ENCODE measurements at places on chromosomes 4 and X.

DNA sequence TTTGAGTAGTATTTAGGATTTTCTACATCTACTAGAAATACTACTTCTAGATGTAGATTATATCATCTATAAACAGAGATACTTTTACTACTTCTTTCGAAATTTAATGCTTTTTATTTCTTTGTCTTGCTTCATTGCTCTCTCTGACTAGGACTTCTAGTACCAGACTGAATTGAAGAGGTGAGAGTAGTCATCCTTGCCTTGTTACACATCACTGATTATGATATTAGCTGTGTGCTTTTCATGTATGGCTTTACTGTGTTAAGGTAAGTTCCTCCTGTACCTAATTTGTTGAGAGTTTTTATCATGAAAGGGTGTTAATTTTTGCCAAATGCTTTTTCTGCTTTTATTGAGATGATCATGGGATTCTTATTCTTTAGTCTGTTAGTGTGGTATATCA is 19.6 kb upstream of the IL2 start:
- no peak for ATAC-seq

DNA sequence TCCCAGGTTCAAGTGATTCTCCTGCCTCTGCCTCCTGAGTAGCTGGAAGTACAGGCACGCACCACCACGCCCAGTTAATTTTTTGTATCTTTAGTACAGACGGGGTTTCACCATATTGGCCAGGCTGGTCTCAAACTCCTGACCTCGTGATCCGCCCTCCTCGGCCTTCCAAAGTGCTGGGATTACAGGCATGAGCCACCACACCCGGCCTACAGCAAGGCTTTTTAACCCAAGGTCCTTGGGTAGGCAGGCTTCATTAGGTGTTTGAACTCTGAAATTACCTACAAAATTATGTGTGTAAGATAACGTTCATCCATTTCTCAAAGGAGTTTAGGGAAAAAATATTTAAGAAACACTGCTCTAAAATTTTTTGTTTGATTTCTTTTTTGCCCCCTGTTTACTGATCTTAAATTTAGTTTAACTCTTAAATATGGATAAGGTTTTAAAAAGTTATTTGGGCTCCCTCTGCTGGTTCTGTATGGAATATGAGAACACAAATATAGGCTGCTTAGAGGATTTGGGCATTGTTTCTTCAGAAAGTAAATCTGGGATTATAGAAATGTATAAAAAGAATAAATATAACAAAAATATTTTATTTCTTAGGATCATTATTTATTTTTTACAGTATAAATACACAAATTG is 92.8 kb downstream of the CBR4 start:
- ATAC-seq = no peak

DNA sequence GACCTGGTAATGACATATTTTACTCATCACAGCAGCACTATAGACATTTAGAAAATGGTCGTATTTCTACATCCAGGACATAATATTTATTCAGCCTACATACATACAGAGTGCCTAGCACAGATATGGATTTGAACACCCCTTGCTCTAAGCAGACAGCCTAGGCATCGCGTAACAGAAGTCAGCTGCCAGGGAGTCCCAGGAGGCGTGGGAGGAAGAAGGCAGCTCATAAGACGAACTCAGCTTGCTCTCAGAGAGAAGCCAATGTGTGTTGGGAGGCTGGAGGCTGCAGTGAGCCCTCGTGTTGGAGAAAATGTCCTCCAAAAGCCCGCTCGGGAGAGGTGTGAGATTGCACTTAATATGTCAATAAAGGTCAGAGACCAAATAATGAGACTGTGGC is 131.6 kb downstream of the BCOR start:
- no peak for ATAC-seq

- ATAC-seq = no peak
Observed at GRCh38 chr4:178086320-178086719, 644.1 kb upstream of the AGA start.

- ATAC-seq = no peak
Observed at GRCh38 chr4:104930298-104930697, 216.4 kb upstream of the TET2 start.

DNA sequence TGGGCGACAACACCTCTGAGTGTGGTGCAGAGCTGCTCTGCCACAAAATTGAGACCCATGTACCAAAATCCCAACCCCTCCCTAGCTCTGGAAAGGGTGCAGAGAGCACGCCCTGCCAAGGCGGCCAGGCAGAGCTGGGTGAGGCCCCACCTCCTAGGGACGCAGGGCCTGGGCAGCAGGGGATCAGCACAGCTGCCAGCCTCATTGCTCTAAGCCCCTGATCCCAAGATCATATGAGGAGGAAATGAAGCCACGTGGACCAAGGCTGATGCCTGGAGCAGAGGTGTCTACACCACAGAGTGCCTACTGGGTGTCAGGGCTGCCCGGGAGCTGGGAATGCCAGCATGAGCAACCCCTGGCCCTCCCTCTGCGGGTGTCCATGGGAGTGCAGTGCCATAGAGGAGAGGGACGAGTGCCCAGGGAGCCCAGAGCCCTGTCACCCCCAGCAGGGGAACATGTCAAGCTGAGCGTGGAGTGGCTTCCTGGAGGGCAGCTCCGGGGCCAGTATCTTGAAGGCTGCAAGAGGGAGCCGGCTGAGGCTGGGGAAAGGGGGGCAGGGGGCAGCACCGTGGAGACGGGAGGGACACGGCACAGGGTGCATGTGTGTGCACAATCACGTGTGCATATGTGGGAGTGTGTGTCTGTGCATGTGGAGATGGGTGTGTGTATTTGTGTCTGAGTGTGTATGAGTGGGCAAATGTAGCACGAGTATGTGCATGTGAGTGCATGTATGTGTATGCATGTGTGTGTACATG is 63.9 kb upstream of the PSAPL1 start:
- no peak for ATAC-seq

DNA sequence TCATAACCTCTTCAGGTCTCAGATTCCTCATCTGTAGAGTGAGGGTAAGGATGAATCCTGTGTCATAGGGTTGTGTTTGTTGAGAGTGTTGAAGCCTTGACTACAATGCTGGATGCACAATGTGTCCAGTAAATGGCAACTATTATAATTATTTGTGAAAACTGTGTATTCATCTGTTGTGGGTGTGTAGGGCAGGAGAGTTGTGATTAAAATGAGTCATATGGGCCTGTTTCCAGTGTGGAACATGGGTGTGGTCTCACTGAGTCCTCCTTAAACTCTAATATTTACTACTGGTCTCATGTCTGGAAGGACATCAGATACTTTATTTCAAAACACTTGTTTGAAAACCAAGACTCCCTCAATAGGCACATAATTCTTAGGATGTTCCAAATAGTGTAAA is 208.5 kb upstream of the CASK start:
- ATAC-seq = no peak

DNA sequence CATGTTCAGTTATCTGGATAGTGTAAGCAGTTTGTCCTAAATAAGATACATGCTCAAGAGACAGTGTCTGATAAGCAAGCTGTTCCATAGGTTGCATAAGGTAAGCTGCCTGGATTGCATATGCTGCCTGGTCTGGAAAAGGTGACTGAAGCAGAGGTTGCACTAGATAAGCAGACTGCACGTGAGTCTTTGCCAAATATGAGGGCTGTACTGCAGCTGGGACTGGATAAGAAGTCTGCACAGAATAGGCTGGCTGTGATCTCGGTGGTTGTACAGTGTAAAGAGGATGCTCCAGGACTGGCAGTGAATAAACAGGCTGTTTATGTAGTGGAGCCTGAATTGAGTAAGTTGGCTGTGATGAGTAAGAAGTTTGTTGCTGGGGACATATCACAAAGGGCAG is 68.9 kb downstream of the WNK3 start:
- ATAC-seq = no peak

DNA sequence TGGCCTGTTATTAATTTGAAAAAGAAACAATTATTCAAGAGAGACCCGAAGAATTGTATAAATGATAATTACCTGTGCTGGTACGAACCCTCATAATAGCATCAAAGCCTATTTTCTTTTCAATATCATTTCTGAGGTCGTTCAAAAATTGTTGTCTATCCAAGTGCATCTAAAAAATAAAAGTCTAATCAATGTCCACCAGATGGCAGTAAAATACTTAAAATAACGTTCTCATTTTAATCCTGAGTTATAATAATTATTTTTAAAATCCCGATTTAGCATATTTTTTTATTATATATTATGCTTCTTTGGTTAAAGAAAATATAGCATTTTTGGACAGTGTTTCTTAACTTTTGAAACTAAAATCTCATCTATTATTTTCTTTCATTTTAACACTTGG is 55.7 kb downstream of the METTL14 start:
- ATAC-seq = no peak

- no peak for ATAC-seq
Observed at GRCh38 chrX:69257499-69258127, 92.4 kb upstream of the PJA1 start.

- no peak for ATAC-seq
Observed at GRCh38 chrX:153623310-153624029, 23.5 kb upstream of the DUSP9 start.

GRCh38 chr4:186205156-186205555 is 13.8 kb downstream of the CYP4V2 start:
- no peak for ATAC-seq

GRCh38 chr4:53937918-53938317 is 126.5 kb downstream of the CHIC2 start:
- no peak for ATAC-seq

DNA sequence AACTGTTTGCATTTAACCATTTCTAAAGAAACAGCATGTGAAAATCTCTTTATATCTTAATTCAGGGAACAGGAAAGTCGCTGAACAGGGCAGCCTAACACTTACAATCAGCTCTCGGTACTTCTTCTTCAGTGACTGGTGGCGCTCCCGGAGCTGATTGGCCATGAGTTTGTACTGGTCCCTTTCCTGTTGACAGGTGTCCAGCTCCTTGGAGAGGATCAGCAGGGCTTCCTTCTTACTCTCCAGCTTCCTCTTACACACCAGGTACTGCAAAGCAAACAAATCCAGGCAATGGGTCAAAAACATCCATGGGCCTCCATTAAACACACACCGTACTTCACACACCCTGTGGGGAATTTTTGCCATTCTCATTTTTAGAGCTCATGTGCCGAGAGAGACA is 36.4 kb downstream of the CCDC149 start:
- no peak for ATAC-seq

GRCh38 chr4:67701517-67701850 is 529 bp upstream of the UBA6 start:
- peak; percentile 3 for ATAC-seq

- peak; percentile 88 for ATAC-seq
Observed at GRCh38 chrX:118116713-118117550, at the start of gene KLHL13. Gene KLHL13 (minus strand): TSS chrX:118116810. CDS start chrX:118028473, 88,337 bp downstream.

DNA sequence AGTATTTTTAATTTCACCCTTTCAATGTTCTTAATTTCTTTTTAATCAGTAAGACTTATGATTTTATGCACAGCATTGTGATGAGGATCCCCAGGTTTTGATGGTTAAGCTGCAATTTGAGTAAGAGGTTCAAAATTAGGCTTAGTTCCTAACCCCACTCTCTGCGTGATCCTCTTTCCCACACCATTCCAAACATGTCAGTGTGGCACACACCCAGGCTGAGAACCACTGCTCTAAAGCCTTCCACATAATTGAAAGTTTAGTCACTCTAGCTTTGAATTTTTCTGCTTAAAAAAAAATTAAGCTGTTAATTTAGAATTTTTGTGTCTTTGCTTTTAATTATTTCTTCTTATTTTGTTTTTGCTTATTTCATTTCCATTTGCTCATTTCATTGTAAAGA is 68.8 kb upstream of the SLC7A11 start:
- ATAC-seq = no peak

GRCh38 chr4:78683352-78683751 is 92.8 kb upstream of the BMP2K start:
- no peak for ATAC-seq

- ATAC-seq = no peak
Observed at GRCh38 chr4:16884673-16885460, 13.6 kb downstream of the LDB2 start.

DNA sequence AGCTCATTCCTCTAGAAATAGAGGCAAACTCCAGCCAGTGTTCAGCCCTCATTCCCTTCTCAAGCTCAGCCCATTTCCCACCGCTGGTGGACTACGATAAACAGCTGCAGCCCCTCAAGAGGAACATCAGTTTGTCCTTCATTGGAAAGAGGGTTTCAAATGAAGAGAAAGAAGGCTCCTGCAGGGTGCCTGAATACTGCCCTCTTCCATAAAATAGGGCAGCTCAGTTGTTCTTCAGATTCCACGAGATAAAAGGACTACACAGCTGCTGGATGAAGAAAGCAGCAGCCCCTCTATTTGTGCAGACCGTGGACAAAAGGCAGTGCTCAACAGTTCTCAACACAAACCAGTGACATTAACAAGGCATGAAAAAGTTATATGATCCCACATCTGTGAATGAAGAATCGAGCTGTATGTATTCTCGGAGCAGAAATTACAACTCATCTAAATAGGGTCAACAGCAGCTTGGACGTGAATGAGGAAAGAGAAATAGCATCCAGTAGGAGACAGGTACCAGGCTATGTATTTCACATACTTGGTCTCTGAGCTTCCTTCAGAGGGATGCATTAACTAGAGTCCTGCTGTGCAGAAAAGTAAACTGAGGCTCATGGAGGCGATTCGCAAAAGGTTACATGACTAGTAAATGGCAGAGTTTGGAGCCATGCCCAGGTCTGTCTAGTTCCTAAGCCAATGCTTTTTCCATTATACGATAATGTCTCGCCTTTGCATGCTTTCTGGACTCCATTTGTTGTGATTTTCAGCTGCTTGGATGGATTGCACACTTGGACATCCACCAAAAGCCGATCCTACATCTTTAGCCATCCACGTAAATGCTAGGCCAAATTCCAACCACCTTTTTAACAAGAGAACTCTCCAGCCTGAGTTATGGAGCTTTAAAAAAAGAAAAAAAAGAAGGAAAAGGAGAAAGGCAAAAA is 301.2 kb upstream of the PPARGC1A start:
- ATAC-seq = no peak

DNA sequence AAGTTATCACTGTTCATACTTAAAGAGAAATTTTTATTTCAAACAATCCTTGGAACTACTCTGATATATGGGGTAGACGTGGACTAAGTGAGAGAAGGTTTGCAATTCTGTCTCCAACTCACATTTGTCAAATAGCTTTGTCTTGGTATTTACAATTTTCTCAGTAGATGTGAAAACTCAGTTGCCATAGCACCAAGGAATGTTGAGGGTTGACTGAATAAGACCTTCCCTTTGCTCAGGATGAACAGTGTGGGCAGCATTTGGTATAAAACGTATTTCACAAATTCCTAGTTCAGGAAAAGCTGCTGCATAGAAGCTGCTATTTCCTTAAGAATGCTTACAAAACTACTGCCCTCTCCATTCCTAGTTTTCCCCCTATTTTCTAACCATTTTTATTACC is 399.5 kb downstream of the NKX6-1 start:
- no peak for ATAC-seq

DNA sequence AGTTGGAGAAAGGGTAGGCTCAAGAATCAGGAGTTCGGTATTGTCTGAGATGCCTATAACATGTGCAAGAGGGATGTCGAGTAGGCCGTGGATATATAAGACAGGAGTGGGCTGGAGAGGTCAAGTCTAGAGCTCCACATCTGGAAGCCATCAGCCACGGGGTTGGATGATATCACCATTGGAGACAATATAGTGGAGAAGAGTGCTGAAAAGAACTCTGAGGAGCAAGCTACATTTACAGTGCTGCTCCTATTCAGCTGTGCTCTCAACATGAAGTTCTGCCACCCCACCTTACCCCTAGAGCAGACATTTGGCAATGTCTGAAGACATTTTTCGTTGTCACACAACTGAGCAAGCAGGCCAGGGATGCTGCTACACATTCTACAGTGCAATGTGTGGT is 20.9 kb upstream of the PLAC1 start:
- ATAC-seq = peak; percentile 19

Data from motor neuron (in vitro differentiated cells).